ENCODE measurements at places on chromosomes 1 and 21. TPM values are rescaled to one million over a fixed set of nuclear protein-coding genes. Genes with fewer than 3 reads are reported as not detected.

The ADAMTS1 gene
- 75.1 TPM for total RNA-seq

- no peak for DNase-seq
Observed at GRCh38 chr1:203693721-203694120, 67.1 kb downstream of the ATP2B4 start.

DNA sequence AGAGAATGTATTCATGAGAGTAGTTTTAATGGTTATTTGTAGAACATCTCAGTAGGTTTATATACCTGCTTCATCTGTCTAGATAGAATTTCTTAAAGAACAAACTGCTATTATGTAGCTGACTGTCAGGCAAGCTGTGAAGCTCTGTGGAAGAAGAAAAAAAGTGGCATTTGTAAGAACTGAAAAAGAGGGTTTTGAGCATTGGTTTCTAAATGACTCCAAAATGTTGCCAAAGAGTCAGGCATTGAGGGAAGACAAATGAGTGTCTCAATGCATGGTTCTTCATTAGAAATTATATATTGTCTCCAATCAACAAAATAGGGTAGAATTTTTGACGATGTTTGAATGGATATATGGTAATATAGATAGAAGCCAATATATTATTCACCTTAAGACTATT, 1276.1 kb downstream of the KCNT2 start:
- no peak for DNase-seq

The RGS5 gene
- total RNA-seq = 4.1 TPM

DNA sequence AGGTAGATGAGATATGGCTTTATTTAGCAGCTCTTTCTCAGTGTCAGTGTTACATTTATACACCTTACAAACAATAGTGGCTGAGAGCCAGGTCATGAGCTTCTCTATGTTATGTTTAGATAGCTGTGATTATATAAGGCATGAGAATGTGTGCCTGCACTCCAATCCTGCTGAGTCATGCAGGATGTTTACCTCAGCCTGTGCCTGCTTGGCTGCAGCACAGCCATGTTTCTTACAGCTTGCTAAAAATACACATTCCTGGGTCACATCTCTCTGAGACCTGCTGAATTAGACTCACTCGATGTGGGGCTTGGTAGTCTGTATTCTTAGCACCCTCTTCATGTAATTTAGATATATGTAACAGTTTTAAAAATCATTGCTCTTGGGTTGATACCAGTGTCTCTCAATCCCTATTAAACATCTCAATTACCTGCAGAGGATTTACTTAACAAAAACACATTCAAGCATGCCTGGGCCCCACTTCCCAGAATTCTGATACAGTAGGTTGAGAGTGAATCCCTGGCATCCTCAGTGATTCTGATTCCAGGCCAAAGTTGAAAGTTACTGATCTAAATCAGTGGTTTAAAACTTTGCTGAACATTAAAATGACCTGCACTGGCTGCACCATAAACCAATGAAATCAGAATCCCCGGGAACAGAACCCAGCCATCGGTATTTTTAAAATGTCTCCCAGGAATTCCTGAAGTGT, 107.5 kb downstream of the GDAP2 start:
- no peak for DNase-seq

DNA sequence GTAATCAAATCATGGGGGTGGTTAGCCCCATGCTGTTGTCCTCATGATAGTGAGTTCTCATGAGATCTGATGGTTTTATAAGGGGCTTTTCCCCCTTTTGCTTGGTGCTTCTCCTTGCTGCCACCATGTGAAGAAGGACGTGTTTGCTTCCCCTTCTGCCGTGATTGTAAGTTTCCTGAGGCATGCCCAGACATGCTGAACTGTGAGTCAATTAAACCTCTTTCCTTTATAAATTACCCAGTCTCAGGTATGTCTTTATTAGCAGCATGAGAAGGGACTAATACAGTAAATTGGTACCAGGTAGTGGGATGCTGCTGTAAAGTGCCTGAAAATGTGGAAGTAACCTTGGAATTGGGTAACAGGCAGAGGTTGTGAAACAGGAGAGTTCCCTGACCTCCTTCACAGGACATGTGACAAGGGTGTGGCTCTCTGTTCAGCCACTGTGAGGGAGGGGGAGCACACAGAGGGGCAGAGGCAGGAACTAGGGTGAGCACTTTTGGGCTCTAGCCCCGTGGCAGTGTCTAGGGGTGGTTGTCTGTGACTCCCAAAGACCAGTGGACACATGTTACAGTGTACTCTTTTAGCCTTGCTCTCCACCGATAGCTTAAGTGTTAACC, 105.3 kb downstream of the BACH1 start:
- DNase-seq = no peak

GRCh38 chr1:2231532-2232254, 3.6 kb downstream of the SKI start:
- DNase-seq = peak; percentile 66

DNA sequence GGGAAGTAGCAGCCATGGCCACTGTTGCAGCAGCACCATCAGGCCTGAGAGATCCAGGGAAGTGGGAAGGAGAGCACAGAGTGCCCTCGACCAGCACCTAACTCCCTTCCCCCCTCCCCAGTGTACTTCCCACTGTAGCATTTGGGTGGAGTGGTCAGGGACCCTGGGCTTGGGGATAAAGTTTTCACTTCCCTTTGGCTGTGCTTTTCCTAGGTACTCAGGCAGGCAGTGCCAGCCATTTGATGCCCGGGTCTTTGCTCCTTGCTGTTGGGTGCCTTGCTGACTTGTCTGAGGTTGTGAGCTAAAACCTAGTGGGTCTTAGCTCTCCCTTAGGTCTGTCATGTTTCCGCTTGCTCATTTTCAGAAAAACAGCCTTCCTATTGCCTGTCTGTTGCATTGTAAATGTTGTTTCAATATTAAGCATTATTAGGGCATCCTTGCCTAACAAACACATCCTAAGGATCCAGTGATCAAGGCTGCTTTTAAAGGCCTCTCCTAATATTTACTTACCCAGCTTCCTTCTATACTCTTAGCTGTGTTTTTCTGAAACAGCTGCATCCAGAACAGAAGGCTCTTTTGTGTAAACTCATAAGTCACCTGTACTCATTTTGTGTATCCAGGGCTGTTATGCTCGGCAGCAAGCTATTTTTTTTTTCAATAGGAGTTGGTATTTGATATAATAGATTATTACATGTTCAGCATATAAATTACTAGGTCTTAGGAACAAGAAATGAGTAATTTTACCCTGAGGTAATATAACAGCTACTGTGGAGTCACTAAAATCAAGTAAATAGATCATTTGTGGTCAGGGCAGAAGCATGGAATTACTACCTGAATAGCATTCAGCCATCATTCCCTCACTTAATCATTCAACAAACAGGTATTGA, 418.6 kb upstream of the PROX1 start:
- no peak for DNase-seq
